ENCODE measurements at places on chromosomes 5 and 9.

GRCh38 chr5:84249918-84250630 is 134.6 kb downstream of the EDIL3 start:
- DNase-seq: peak; percentile 10

GRCh38 chr9:76730801-76731200 is 33.4 kb upstream of the PCA3 start:
- DNase-seq: no peak

- DNase-seq: no peak
These were observed 65.9 kb upstream of the DAP start for GRCh38 chr5:10826971-10827370.

GRCh38 chr5:102624405-102624804 is 125.6 kb upstream of the SLCO6A1 start:
- peak; percentile 16 for DNase-seq

DNA sequence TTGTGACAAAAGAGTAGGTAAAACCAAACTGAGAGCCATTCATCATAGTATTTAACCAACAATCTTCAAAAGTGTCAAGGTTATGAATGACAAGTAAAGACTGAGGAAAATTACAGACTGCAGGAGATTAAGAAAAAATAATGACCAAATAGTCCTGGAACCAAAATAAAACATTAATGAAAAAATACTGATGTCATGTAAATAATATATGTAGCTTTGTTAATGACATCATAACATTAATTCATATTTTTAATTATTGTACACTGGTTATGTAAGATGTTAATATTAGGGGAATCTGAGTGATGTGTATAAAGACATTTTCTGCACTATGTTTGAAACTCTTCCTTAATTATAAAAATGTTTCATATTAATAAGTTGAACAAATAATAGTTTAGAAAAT is 436.7 kb downstream of the CYLC2 start:
- no peak for DNase-seq

All from DMS53 (cell line).